ENCODE measurements at places on chromosomes 11 and 22.

DNA sequence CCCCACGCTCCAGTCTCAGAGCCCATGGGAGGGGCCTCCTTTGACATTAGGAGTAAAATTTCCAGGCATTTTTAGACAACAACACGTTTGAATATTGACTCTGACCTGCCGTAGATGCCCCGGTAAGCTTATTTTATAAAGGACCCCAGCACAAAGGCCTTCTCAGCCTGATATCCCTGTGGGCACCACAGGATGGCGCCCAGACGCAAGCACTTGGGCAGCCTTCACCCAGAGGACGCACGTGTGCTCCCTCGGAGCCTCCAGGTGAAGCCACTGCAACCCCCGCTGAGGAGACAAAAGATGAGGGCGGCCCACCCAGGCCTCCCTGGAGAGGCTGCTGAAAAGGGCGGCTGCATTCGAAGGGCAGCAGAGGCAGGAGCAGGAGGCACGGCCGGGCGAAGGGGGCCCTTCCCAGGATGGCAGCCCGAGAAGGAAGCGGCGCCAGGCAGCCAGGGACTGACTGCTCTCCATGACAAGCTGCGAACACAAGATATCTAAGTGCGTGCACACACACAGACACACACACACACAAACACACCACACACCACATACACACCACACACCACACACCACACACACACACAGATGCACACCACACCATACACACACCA lies 15.2 kb upstream of the TH start:
- DNase-seq, result no peak

GRCh38 chr11:18000760-18001159 lies 12.1 kb downstream of the SERGEF start:
- DNase-seq, result no peak

DNA sequence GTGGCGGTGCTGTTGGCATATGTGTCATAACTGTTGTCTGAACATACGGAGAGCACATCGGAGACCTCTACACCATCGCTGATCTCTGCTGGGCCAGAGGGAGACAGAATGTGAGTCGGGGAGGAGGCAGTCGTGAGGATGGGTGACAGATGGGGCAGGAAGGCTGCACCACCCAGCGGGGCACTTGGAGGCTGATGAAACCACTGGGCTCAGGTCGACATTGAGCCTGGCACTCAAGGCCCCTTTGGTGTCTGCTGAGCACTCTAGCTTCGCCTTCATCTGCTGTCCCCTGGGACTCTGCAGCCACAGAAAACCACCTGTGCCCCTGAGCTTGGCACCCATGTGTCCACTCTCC lies 2.5 kb upstream of the KLHL35 start:
- no peak for DNase-seq

- no peak for DNase-seq
These were observed 188.3 kb upstream of the BLID start for GRCh38 chr11:122304306-122304705.

DNA sequence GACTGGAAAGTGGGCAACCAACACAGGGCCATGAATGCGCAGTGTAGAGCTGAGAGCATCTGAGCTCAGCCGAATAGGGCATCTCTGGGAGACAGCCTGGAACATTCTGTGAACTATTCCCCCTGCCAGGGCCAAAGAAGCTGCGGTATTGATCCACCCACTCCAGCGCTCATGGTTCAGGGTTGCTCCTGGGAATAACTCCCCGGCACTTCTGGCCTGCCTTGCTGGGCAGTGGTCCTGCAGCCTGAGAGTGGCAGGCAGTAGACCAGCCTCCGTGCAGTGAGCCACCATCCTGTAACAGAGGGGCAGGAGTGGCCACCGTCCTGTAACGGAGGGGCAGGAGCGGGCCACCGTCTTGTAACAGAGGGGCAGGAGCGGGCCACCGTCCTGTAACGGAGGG lies 12.2 kb downstream of the TMPRSS6 start:
- DNase-seq, result no peak

DNA sequence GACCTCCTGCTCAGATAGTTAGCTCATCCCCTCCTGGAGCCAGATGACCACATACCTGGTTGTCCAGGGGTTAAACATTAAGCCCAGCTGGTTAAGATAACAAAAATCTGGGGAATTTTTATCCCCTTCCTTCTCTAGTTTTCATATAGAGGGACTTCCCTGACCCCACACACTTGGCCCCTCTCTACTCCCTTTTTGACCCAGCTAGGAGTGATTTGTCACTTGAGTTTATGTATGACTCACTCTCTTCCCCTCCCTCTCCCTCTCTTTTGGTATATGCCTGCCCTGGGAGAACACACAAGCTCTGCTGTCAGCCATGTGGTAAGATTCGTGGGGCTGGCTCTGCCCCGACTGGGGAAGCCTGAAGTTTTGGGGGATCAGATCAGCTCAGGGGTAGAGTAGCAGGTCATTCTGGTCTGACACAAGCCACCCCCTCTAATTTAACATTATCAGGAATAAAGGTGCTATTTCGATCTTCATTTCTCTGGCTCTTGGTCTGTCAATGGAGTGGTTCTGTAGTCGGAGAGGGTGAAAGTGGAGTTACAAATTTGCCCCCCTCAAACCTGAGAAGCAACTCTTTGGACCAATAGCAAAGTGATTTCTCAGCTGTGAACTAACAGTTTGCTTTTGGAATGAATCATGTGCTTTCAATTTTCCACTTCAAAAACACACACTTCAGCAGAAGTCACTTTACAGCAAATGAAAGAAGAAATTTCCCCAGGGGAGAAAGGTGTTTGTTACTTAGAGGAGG lies 415.3 kb upstream of the CADM1 start:
- no peak for DNase-seq

GRCh38 chr11:64000026-64000739 lies 13.9 kb downstream of the OTUB1 start:
- DNase-seq, result peak; percentile 62

- no peak for DNase-seq
These were observed 23.1 kb downstream of the IGLL1 start for GRCh38 chr22:23557036-23557435.

- no peak for DNase-seq
These were observed 46.4 kb downstream of the MUC6 start for GRCh38 chr11:990101-990500.

- no peak for DNase-seq
These were observed 28.4 kb downstream of the TRIM29 start for GRCh38 chr11:120109531-120109930.

- DNase-seq, result no peak
These were observed 39.1 kb downstream of the TCIRG1 start for GRCh38 chr11:68077617-68078582.

DNA sequence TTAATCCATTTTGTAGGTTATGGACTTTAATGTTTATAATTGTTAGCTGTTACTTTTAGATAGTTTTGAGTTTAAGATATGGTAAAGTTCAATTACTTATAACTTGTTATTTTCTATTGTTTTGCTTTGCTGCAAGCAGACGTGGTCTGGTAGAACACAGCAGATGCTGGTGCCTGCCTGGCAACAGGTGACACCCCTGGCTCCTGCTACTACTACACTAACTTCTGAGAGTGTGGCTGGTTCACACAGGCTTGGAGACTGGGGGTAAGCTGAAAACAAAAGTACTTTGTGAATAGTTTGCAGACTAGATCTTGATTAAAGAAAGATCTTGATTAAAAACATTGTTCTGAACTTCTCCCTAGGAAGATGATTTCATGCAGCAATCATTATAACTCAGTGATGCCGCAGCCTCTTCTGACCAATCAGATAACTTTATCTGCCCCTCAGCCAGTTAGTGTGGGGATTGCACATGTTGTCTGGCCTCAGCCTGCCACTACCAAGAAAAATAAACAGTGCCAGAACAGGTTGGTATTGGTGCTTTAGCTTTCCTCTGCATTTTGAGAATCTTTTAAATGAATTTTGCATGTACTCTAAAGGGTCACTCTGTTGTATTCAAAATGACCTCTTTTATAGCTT lies 90.4 kb downstream of the HIPK3 start:
- DNase-seq, result no peak

- no peak for DNase-seq
These were observed 270.4 kb downstream of the MIAT start for GRCh38 chr22:26927821-26928220.

DNA sequence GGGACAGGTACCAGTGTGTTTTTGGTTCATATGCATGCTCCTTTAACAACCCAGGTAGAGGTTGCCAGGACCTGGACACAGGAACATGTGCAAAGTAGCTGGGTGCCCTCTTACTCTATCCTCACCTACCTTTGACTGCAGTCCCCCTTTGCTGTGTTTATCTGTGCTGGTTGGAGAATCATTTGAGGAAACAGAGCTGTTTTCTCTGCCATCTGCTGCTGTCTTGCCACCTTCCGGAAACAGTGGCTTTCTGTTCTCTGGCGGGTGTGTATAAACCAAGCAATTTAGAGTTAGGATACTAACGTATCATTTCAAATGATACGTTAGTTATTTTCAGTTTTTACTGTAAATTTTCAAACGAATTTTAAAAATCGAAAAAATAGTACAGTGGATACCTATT lies 171.9 kb upstream of the TTC12 start:
- no peak for DNase-seq

- DNase-seq, result no peak
These were observed 352.5 kb upstream of the CCDC179 start for GRCh38 chr11:23212807-23213206.

GRCh38 chr11:1139441-1140083 lies 18.2 kb upstream of the MUC5AC start:
- no peak for DNase-seq

DNA sequence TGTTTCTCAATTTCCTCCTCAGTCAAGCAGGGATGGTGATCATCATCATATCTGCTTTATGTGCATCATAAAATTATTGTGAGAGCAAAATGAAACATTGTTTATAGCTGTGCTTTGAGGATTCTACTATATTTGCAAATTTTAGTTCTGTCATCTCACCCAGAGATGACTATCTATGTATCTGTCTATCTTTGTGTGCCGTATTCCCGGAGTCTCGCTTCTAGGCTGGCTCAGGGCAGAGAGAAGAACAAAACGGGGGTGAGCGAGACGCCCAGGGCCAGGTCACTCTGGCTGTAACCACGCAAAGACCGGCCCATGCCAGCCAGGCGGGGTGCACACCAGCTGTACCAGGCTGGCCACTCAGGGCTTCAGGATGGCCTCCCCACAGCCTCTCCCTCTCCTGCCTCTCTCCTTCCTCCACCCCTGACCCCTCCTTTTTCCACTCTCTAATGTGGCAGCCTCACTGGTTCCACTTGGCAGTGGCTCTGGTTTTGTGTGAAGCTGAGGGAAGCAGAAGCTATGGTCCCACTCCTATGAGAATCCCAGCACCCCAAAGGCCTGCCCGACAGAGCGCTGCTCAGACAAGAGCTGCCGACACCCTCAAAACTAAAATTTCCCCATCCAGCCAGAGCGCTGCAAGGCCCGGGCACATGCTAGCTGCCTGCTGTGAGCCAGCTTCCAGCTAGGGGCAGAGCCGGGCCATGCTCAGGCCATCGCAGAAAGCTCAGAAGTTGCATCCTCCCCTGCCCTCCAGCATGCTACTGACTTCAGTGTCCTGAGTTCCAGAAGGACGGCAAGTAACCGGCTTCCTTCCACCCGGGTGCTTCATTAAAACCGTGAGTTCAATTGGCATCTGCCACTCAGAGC lies 139.5 kb upstream of the TBCEL start:
- DNase-seq, result no peak

DNA sequence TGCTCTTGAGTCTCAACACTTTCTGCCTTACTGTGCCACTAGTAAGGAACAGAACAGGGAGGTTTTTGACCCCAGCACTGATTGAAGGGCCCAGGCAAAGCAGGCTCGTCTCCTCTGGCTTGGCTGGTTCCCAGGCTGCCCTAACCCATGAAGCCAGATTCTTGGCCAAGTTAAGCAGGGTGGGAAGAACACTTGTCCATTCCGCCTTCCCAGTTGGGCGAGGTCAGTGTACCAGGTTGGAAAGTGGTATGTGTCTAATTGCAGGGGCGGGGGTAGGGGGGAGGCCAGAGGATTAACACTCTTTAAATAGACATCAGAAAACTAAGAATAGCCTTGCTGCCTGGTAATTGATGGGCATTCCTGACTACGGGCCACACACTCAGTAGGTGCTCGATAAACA lies 14.4 kb downstream of the TIMP3 start:
- no peak for DNase-seq

DNA sequence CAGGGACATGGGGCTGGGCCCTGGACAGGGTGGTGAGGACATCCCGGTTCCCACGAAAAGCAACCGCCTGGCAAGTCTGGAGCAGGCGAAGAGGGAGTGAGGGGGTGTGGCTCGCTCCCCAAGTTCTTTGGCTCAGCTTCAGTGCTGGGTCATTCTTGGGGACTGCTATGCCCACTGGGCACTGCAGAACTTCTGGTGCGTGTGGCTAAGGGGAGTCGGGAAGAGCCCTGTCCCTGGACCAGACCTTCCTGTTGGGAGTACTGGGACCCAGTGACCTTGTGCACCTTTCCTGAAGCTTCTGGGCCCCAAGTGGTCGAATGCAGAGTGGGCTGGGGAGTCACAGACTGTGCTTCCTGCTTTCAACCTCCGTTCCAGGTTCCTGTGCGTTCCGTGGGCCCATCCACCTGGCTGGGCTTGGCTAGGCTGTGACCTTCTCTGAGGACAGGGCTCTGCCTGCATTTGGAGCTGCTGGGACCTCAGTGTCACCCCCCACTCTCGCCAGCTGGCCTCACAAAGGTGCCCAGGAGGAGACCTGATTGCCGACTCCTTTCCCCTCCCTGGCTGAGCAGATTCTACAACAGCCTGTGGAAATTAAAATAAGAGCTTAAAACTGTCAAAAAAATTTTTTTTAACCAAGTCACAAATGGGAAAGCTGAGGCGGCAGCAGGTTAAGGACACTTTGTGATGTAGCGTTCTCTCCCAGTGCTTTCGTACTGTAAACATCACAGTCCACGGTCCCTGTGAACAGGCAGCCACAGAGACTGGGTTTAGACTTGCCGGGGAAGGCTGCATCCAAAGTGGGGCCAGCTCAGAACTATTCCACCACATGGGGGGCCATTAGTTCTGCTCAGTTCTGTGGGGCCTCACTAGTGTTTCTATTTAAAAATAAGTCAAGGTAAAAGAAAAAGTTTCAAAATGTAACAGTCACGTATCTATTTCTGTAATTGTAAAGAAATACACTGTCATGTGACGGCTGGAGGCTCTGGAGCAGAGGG lies 63.8 kb upstream of the WNT7B start:
- DNase-seq, result no peak

DNA sequence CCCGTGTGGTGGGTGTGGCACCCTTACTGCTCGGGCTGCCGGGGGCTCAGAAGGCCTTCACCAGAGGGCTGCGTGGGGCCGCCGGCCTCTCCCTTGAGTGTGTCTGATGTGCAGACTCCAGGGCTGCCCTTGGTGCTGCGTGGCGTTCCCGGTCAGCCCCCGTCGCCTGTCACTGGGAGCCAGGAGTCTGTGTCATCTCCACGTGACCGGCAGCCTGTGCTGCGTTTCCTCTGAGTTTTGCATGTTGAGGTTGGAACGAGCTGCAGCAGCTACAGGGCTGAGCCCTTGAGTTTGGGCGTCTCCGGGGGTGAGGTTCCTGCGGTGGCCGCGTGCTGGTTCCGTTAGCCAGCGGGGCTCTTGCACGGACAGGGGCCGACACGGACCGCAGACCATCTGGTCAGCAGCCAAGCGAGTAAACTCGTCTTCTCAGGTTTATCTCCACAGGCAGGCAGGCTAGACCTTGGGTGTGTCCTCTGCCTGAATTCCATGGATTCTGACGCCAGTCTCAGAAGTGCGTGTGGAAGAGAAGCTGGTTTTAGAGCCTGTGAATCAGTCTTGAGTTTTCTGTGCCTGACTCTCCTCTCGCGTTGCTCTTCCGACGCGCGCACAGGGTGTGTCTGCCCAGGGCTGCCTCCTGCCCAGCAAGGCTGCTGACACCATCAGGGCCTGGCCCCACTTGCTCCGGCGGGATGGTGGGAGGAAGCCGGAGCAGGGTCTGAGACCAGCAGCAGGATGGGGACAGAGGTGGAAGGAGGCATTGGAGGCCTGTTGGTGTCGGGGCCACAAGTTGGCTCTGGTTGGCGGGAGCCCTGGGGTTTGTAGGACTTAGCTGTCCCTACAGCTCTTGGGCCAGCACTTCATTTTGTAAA lies 10.5 kb downstream of the PTDSS2 start:
- DNase-seq, result no peak

All from midbrain (tissue), 1 donor.